IPS DF 6.9 (cell line): ENCODE measurements at places on chromosomes 11 and 22.

- DNase-seq: no peak
- no peak overlapping the region for H3K27ac ChIP-seq
- no peaks in the 10 kb centered on the region for H3K27me3 ChIP-seq
- H3K4me3 ChIP-seq: no peak overlapping the region
- peaks cover 2% of the 10 kb centered on the region; the same call in 1 of the 2 replicates for H3K36me3 ChIP-seq
Measured at GRCh38 chr11:121053244-121053643, 29.3 kb downstream of the TBCEL start.

DNA sequence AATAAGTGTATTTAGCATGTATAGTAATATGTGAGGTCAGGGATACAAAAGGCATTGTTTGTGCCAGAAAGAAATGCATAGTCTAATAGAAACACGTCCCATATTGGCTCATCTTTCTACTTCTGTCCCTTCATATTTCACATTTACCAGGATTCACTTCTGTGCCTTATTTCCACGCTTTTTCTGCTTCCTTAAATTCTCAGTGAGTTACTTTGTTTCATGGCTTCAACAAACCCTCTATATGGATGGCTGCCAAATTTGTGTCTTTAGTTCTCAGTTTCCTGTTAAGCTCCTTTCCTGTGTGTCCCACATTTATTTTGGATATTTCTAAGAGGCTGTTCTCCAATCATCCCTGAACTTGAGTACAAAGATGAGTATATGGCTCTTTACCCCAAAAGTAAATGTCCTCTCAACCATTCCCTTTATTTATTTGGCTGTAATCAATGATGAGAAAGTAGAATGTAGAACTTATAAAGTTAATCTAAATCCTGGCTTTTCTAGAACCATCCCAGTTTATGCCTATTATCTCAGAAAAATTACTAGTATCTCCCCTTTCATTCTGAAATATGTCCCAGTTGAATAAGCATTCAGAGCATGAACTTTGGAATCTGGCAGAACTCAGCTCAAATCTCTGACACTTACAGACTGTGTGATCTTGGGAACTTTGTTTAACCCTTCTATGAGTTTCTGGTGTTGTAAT lies 23.5 kb downstream of the OR8B12 start:
- no peak for DNase-seq
- H3K27ac ChIP-seq: no peak overlapping the region
- no peaks in the 10 kb centered on the region for H3K36me3 ChIP-seq

GRCh38 chr11:118151431-118151830 lies 1.2 kb downstream of the SCN4B start:
- H3K27me3 ChIP-seq: peaks cover 49% of the 10 kb centered on the region
- no peak overlapping the region for H3K4me3 ChIP-seq
- H3K4me1 ChIP-seq: peaks cover 12% of the 10 kb centered on the region
- no peaks in the 10 kb centered on the region for H3K36me3 ChIP-seq
- no peak overlapping the region for H3K27ac ChIP-seq

GRCh38 chr11:10476927-10477689 lies 22.0 kb downstream of the AMPD3 start:
- no peaks in the 10 kb centered on the region for H3K27me3 ChIP-seq
- H3K36me3 ChIP-seq: no peaks in the 10 kb centered on the region
- DNase-seq: no peak

GRCh38 chr22:18121506-18121905 lies 10.9 kb downstream of the TUBA8 start:
- no peak overlapping the region for H3K27ac ChIP-seq
- no peak overlapping the region for H3K4me3 ChIP-seq

DNA sequence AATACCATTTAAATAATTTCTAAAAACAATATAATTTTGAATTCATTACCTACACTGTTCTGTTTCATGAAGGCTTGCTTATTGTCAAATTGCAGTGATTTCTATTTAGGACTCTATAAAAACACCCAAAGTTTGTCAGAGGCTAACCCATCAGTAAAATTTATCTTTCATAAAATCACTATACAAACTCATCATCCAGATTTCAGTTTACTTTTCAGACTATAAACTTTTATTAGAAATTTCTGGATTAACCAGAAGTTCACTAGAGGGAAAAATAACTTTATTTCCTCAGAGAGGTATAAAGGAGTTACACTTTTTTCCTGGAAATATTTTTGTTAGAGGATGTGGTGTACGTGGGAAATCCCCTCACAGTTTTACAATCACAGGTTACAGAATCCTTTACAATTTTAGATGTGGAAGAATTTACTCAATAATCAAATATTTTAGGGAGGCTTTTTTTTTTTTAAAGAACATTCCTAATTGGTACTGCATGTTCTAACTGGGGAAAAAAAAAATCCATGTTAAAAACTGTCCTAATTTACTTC lies 176.7 kb downstream of the SWAP70 start:
- no peaks in the 10 kb centered on the region for H3K27me3 ChIP-seq
- DNase-seq: no peak
- no peaks in the 10 kb centered on the region for H3K36me3 ChIP-seq
- H3K4me3 ChIP-seq: no peak overlapping the region
- H3K27ac ChIP-seq: no peak overlapping the region
- 0 out of 2 replicates have a peak, but pooled peaks cover 1% of the 10 kb centered on the region for H3K4me1 ChIP-seq

DNA sequence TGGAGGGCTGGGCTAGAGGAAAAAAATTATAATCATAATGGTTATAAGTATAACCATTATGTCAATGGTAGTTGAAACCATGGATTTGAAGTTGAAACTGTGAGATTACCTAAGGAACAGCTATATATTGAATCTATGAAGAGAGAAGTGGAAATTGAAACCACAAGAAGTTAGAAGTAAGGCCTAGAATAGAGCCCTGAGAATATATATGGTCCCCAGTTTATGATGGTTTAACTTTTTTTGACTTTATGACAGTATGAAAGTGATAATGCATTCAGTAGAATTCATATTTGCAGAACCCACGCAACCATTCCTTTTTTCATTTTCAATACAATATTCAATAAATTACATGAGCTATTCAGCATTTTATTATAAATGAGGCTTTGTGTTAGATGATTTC lies 15.0 kb downstream of the AASDHPPT start:
- H3K4me3 ChIP-seq: no peak overlapping the region
- peaks cover 6% of the 10 kb centered on the region; the same call in 1 of the 2 replicates for H3K36me3 ChIP-seq
- no peak overlapping the region for H3K27ac ChIP-seq
- no peaks in the 10 kb centered on the region for H3K4me1 ChIP-seq
- H3K27me3 ChIP-seq: no peaks in the 10 kb centered on the region
- no peak for DNase-seq

DNA sequence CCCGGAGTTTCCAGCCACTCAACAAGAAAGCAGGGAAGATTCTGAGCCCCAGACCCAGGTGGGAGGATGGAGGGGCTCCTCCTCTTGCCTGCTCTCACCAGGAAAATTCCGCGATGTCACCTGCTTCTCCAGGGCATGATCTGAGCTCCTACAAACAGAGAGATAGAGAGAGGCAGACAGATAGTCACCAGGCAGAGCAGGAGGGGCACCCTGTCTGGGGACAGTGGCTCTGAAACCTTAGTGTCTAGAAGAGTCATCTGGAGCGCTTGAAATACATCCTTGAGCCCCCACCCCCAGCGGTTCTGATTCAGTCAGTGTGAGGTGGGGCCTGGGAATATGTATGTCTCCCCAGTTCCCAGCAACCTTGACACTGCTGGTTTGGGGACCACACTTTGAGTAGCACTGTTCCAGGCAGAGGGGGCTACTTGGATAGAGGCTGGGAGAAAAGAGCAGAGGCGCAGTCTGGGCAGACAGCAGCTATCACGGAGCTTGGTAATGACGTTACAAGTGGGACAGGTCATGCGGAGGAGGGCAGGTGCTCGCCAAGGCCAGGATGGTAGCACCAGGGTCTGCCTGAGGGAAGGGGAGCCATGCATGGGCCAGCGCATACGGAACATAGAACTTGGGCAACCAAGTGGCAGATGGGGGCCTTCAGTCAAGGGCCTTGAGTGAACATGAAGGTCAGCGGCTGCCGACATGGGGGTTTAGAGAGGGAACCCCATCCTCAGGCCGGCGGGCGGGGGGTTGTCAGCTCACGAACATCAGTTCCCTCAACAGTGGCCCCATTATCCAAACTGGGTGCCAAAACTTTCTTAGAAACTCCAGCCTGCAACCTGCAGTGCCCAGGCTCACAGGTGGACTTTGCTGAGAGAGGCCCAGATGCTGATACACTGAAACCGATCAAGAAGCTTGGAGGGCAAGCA lies 60.9 kb upstream of the MYEOV start:
- DNase-seq: no peak
- no peak overlapping the region for H3K4me3 ChIP-seq
- no peaks in the 10 kb centered on the region for H3K4me1 ChIP-seq

DNA sequence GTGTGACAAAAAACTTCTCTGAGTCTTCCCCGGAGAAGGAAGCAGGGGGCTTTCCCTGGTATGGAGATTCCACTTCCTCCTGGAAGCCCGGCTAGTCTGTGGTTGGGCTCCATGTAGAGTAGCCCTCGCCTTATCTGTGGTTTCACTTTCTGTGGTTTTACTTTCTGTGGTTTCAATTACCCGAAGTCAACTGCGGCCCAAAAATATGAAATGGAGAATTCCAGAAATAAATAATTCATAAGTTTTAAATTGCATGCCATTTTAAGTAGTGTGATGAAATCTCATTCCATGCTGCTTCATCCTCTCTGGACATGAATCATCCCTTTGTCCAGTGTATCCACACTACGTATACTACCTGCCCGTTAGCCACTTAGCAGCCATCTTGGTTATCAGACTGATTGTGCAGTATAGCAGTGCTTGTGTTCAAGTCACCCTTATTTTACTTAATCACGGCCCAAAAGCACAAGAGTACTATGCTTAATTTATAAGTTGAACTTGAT lies 275.0 kb upstream of the SESN3 start:
- H3K27ac ChIP-seq: no peak overlapping the region
- DNase-seq: no peak
- no peaks in the 10 kb centered on the region for H3K4me1 ChIP-seq
- H3K36me3 ChIP-seq: no peaks in the 10 kb centered on the region

- no peak overlapping the region for H3K27ac ChIP-seq
- H3K27me3 ChIP-seq: no peaks in the 10 kb centered on the region
- H3K4me3 ChIP-seq: no peak overlapping the region
- H3K4me1 ChIP-seq: no peaks in the 10 kb centered on the region
- no peak for DNase-seq
Measured at GRCh38 chr22:24145446-24146193, 35.7 kb upstream of the SUSD2 start.
